ENCODE measurements at places on chromosomes 3 and 15.
A peak's percentile ranks its signal among the peaks of the same experiment; 100 is the strongest.

- peak; percentile 33 for DNase-seq
Observed at GRCh38 chr3:23741036-23741706, 64.6 kb upstream of the UBE2E1 start.

- no peak for DNase-seq
Observed at GRCh38 chr3:192261135-192261534, 466.2 kb downstream of the FGF12 start.

- DNase-seq = no peak
Observed at GRCh38 chr15:41281236-41281635, 50.2 kb downstream of the CHP1 start.

- DNase-seq = peak; percentile 18
Observed at GRCh38 chr3:16048435-16049318, 125.8 kb upstream of the GALNT15 start.

DNA sequence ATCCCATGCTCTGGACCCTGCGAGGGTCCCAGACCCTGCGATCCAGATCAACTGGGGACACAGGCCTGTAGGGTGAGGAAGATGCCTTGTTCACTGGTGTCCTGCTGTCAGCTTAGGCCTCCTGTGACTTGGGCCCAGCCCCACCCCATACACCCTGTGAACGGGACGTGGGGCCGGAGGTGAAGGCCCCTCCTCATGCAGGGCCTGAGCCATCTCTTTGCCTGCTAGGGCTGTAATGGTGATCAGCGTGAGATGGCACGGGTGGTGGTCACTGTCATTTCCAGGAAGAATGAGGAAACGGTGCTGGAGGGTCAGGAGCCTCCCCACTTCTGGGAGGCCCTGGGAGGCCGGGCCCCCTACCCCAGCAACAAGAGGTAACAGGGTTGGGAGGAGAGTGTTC is 12.4 kb downstream of the VILL start:
- DNase-seq = no peak

DNA sequence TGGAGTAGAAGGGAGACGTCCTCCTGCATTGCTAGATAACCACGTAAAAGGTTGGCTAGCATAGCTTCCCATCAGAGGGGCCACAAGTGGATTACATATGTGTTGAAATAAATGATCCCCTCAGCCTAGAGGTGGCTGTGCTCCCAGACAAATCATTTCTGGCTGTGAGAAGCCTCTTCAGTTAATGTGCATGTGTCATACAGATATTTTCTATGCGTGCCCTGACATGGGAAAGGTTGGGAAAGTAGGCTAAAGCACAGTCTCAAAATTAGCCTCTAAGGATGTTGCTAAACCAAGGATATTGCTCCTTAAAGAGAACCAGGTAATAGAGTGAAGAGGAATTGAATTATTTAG is 17.8 kb downstream of the USP3 start:
- DNase-seq = no peak

- DNase-seq = no peak
Observed at GRCh38 chr15:87816016-87816415, 440.5 kb downstream of the NTRK3 start.

GRCh38 chr3:158339638-158340037 is 229.7 kb downstream of the RSRC1 start:
- no peak for DNase-seq

GRCh38 chr3:72161881-72162595 is 377.1 kb upstream of the PROK2 start:
- no peak for DNase-seq

- DNase-seq = no peak
Observed at GRCh38 chr3:100437721-100438622, 36.6 kb downstream of the LNP1 start.

- DNase-seq = no peak
Observed at GRCh38 chr3:44056446-44057240, 185.0 kb upstream of the TOPAZ1 start.

- DNase-seq = no peak
Observed at GRCh38 chr15:101617390-101617965, 34.7 kb downstream of the TM2D3 start.
